ENCODE measurements at places on chromosomes 5 and 9.

DNA sequence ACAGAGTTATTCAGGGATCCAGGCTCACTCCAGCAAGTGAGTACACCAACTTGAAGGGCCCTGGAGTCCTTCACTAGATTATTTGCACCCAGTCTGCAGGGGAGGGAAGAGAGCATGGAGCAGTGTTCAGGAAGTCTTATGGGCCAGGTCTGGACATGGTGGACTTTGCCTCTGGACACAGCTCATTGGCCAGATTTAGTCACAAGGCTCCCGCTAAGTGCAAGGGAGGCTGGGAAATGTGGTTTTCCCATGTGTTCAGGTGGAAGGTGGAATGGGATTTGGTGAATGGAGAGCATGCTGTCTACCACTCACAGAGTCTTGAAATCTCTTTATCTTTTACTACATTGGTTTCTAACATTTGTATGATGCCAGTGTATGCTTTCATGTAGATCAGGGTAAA is 200.5 kb downstream of the GNA14 start:
- no peak for DNase-seq

GRCh38 chr5:172828911-172829431 is 5.1 kb upstream of the ERGIC1 start:
- DNase-seq = no peak

- no peak for DNase-seq
Observed at GRCh38 chr5:109944461-109944860, 254.7 kb downstream of the MAN2A1 start.

DNA sequence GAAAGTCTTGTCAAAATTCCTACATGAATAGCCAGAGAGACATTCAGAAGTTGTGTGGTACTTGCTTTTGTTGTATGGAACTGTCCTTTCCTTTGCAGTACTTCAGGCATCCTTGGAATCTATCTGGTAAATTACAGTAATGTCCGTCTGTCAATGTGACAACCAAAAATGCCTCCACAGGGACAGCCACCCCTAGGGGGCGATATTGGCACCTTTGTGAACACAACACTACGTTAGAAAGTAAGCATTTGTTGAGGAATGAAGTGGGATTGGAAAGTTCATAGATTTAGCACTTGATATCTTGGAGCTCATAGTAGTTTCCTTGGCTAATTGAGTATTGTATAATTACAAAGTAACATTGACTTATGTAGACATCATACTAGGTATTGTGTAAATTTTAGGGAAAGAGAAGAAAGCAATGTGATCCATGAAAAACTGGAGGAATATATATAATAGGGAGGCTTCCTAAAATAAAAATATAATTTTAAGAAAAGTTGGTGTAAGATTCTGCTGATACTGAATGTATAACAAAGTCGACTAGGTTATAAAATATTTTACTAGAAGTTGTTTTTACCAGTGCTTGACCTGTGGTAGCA is 32.7 kb downstream of the TMEFF1 start:
- peak; percentile 53 for DNase-seq

GRCh38 chr9:19788152-19788551 is 685 bp downstream of the SLC24A2 start:
- DNase-seq = no peak

- no peak for DNase-seq
Observed at GRCh38 chr9:131628459-131629225, 83.3 kb downstream of the PRRT1B start.

GRCh38 chr5:56350011-56350596 is 117.0 kb upstream of the ANKRD55 start:
- DNase-seq = no peak

- DNase-seq = no peak
Observed at GRCh38 chr9:107284636-107285035, 1.6 kb downstream of the RAD23B start.

DNA sequence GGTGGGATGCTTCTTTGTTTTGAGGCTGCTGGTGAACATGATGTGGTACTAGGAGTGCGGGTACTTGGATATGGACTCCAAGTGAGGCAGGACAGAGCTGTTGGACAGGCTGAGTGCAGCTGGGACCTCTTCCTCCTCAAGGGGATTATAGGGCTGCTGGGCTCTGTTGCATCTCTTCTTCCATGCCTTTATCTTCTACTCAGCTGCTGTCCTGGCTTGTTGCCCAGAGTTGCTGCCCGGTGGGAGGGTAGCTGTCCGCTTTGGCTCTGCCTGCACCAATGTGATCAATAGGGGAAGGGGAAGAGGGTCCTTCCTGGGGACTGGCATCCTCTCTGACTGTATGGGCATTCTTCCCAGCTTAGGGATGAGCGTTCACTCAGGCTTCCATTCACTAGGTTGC is 1217.9 kb upstream of the ACO1 start:
- no peak for DNase-seq

DNA sequence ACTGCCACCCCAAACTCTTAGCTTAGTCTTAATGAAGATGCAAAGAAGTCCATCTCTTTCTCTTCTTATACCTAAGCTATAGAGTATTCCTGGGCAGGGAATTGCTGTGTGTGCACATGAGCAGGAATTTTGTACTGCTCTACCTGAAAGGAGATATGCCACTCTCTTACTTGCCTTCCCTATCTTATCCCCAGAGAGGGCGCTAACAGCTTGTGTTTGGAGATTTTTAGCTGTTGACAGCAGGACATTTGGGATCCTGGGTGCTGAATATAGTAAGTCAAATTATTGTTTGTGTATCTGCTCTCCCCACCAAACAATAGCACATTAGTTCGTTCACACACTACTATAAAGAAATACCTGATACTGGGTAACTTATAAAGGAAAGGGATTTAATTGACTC is 159.5 kb downstream of the GABRG2 start:
- no peak for DNase-seq

DNA sequence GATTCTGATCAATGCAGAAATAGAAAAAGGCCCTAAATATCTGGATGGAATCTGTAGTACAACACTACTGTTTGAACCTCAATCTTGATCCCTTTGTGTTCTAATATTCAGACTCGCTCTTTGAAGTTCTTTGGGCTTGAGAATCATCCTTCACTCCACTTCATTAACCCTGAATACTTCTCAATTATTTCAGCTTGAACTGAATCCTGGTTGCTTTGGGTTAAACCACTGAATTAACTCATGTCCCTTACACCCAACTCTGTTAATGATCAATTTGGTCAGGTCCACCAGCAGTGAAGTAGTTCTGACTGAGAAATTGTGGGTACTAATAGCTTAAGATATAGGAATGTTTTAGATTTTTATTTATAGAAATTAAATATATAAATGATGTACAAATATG is 1707.2 kb upstream of the ACO1 start:
- DNase-seq = no peak

GRCh38 chr9:13616491-13617035 is 337.1 kb upstream of the MPDZ start:
- DNase-seq = no peak

DNA sequence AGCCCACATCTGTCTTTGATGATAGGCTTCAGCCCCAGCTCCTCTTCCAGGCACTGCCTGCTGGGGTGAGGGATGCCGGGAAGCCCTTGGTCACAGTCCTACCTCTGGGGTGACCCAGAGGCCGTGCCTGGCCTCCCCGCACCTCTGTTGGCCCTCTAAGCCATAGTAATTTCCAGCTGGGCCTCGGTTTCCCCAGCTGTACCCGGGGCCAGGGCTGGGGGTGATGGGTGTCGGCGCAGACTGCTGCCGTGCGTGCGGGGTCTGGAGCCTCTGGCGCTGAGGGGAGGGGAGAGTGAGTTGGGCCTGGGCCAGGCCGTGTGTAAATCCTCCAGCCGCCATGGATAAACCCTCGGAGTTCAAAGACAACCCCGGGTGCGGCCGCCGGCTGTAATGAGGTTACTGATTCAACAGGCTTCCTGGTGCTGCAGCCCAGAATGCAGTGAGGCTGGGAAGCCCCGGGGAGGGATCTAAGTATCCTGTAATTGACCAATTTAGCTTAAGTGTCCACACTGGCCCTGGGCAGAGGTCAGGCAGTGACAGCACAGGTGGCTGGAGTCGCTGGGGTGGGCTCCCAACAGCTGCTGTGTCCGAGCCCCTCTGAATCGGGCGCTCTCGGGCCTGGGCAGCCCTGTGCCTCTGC is 7.1 kb downstream of the RXRA start:
- no peak for DNase-seq
